ENCODE measurements at places on chromosomes 5 and 9.

DNA sequence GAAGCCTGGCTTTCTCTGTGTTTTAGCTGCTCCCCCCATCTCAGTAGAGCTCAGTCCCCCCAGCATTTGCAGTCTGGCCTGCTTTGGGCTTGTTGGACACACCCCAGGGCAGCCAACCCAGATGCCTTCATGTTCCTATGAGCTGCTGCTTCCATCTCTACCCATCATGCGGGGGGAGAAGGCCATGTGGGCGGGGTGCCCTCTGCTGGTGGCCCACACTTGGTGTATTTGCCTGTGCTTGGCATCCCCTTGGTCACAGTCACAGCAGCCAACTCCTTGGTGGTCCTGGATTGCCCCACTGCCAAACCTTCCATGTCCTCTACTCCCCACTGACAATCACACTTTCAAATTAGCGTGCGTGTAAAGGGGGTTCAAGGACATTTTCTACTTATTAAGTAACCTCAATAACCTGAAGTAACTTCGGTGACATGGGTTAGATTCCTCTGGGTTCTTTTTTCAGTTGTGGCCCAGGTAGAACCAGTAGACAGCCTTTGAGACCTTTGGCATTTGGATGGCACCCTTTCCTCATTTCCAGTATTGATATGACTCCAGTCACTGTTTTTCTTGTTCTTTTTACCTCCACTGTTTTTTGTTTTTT lies 42.8 kb downstream of the SNX30 start:
- peak; percentile 73 for DNase-seq

DNA sequence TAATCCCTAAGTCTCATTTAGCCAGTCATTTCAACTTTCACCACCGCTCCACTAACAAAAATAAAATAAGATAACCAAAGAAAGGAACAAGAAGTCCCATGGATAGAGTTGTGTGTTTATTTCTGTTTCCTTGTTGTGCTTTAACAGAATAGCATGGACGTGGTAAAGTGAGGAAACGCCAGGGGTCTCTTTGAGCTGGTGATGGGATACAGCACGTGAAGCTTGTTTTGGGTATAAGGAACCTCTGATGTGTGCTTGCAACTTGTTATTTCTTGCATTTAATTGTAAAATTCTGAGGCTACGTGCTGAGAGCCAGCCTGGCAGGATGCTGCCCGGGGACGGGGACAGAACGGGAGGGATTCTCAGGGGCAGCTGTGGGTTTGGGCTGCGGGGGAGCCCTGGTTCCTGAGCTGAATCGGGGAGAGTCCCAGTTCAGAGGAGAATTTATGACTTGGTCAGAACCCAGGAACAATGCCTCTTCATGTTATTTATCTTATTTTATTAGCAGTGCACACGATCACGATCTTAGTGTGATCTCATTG lies 63.4 kb downstream of the ANKRD33B start:
- no peak for DNase-seq

- DNase-seq: no peak
Observed at GRCh38 chr5:19930451-19930850, 57.5 kb downstream of the CDH18 start.

GRCh38 chr9:125816321-125816720 lies 69.1 kb downstream of the PBX3 start:
- no peak for DNase-seq

DNA sequence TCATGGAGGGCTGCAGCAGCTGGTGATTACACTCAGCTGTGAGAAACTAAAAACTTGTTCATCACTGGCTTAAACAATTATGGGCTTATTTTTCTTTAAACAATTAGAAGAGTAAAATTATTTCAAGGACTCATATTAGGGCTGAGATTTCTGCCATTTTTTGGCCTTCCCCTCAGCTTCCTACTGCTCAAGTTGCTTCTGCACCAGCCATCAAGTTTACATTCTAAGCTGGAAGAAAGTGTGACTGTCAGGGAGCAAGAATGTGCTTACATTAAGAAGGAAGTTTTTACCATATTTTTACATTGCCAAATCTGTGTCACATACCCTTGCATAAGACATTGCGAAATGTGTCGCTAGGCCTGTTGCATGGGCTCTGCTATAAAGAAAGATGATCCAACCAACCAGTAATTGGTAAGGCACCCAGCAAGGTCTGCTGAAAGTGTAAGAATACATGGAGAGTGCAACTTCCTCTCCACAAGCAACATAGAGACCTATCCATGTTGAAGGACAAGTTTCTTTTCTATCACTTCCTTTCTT lies 260.3 kb upstream of the CDH10 start:
- DNase-seq: no peak

DNA sequence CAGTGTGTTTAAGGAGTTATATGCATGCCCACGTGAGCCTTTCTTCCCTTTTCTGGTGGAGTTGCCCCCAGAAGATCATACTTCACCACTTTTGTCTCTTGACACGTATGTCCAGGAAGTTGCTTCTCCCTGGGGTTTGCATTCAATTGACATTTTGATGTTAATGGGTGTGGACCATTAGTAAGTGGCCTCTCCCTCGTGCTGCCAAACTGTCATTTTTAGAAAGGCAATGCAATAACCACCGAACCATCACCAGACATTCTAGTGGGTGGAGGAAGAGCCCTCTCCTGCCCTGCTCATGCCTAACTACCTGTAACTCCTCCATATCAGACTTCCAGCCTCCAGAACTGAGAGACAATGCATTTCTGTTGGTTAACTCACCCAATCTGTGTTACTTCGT lies 290.8 kb downstream of the ATPSCKMT start:
- no peak for DNase-seq

DNA sequence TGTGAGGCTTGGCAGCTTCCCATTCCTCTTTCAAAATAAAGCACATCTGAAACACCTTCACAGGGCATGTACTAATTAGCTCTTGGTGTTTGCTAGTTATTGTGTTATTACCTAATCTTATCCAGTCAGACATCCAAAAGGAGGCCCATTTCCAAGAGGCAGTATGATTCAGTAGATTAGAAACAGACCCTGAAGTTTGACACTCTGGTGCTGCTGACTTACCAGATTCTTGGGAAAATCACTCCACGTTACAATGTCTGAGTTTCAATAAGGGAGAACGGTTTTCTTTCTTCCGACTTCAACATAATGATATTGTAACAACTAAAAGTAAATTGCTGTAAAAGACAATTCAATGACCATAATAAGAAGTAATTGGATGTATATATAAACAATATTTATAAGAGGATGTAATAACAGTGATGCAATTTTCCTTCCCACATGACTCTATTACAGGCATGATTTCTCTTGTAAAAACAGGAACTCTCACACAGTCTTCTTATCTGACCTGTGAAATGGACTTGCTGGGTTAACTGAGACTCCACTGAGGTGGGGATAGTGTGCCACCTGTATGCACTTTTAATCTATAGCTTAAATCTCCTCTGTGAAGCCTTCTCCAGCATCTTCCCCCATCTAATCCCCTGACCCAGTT lies 181.3 kb upstream of the ELL2 start:
- no peak for DNase-seq

- DNase-seq: peak; percentile 83
Observed at GRCh38 chr9:35516479-35516878, 26.6 kb downstream of the RUSC2 start.

- peak; percentile 89 for DNase-seq
Observed at GRCh38 chr5:109411627-109412026, 1.9 kb upstream of the PJA2 start.

- DNase-seq: no peak
Observed at GRCh38 chr9:121122246-121123032, 47.7 kb downstream of the CNTRL start.

DNA sequence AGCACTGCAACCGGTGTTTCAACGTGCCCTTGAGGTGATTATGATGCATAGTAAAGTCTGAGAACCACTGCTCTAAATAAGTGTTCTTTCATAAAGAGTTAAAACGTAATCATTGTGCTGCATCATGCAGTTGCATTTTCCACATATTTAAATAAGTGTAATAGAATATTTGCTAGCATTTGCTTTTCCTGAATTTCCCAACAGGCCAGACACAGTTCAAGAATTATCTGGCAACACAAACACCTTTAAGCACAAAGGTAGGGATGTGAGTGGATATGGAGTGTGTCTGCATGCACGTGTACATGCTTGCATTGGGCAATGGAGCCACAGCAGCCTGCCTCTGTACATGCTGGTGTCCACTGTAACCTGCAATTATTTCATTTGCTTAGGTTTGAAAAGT lies 193.6 kb upstream of the PIK3R1 start:
- no peak for DNase-seq

DNA sequence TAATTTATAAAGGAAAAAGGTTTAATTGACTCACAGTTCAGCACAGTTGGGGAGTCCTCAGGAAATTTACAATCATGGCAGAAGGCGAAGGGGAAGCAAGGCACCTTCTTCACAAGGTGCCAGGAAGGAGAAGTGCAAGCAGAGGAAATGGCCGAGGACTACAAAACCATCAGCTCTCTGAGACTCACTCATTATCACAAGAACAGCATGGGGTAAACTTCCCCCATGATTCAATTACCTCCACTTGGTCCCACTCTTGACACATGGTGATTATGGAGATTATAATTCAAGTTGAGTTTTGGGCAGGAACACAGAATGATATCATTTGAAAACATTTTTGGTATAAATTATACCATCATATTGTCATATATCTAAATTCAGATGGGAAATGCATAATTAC lies 934.7 kb downstream of the CDH12 start:
- no peak for DNase-seq

DNA sequence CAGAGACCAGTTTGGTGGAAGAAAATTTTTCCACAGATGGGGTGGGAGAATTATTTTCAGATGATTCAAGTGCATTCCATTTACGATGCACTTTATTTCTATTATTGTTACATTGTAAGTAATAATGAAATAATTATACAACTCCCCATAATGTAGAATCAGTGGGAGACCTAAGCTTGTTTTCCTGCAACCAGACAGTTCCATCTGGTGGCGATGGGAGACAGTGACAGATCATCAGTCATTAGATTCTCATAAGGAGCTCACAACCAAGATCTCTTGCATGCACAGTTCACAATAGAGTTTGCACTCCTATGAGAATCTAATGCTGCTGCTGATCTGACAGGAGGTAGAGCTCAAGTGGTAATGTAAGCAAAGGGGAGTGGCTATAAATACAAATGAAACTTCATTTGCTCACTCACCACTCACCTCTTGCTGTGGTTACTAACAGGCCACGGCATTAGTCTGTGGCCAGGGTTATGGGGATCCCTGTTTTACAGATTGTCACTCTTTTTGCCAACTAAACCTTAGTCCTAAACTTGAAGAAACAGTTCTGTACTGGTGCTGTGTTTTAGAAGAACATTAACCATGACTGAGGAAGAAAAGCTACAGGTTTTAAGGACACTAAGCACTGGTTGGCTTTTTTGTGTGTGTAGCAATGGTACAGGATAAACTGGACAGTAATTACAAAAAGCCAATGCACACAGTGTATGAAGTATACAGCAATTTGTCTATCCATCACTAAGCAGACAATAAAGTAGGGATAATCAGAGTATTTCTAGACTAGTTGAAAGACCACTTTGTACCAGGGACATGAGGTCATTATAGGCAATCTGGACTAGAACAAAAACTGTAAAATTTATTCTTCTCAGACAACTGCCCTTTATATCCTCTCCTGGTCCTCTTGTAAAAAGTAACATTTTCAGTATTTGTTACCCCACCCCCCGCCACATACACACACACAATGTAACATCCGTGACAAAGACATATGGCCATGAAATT lies 9.9 kb downstream of the TMEM232 start:
- DNase-seq: no peak

DNA sequence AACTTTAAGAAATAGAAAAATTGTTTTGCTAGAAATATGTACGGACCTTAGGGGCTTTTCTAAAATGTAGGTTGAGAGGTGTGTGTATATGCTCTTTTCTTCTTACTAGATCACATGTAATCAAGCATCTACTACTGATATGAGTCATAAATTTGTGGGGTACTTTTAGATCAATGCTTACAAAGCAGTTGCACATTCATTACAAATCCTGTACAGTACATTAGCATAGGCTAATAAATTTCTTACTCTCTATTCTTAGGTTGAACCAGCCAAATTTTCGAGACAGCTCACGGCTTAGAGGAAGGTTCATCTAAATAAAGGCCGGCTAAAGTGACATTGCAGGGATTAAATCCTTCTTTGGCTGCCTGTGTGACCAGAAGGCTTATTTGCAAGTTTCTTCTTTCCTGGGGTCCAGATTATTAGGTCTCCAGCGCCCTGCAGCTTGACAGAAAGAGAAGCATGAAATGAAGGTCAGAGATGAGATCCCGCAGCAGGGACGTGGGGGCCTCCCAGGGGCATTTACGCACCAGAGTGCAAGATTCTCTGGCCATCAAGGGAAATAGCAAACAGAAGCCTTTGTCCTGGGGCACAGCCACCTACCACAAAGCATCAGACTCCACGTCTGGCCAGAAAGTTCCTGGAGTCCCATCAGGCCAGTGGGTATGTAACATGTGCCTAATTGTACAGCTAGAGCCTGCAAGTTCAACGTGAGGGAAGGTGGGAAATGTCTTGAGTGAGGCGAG lies 53.0 kb downstream of the NIM1K start:
- DNase-seq: no peak

GRCh38 chr9:79430619-79431018 lies 141.1 kb upstream of the TLE4 start:
- no peak for DNase-seq

GRCh38 chr5:40605295-40605958 lies 74.3 kb upstream of the PTGER4 start:
- no peak for DNase-seq

GRCh38 chr5:14851999-14852526 lies 19.5 kb downstream of the ANKH start:
- no peak for DNase-seq

- DNase-seq: no peak
Observed at GRCh38 chr5:18882154-18882553, 1105.8 kb downstream of the CDH18 start.

- DNase-seq: no peak
Observed at GRCh38 chr9:99126312-99126711, 21.4 kb downstream of the TGFBR1 start.

- DNase-seq: no peak
Observed at GRCh38 chr5:156655732-156656131, 194.4 kb upstream of the PPP1R2B start.

DNA sequence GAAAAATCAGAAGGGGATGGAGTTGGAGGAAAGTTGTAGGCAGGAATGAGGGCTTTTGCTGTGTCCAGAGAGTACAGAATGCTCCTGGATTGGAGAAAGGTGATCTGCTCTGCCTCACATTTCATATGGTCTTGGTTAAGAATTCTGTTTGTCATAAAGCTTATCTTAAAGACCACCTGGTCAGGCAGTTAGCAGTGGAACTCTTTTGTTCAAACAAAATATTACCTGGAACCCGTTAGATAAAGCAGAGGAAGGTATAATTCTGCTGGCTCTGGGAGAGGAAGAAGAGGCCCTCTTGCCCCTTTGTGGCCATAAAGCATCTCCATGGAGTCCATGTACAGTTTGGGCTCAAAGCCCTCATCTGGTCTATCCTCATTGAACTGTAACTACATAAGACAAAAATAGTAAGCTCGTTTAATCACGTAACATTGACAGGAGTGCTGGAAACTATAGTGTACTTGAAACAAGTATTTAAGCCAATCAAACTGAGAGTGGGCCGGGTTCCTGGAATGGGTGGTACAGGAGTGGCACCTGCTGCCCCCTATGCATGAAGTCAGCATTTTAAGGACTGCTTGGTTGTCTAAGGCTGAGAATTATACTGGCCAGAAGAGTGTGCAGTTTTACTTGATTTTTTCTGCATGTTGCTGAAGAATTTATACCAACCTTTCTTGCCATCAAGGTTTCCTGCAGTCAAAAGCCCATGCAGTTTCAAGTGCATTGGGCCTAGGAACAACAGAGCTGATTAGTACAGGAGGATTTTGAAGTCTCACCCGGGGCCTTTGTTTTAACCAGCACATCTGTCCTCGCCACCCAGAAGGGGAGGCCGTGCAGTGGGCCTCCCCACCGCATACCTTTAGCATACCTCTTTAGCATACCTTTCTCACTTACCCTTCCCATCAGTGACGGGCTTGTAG lies 39.9 kb downstream of the STXBP1 start:
- DNase-seq: no peak
